Stimulated activated CD4-positive, alpha-beta T cell treated with anti-CD3 and anti-CD28 coated beads, Interleukin-2, amount 100 ng/mL, for 4 hours (primary cell): ENCODE measurements at places on chromosomes 5 and 9.

GRCh38 chr9:136201609-136202453 lies 3.1 kb downstream of the LHX3 start:
- no peak for DNase-seq

DNA sequence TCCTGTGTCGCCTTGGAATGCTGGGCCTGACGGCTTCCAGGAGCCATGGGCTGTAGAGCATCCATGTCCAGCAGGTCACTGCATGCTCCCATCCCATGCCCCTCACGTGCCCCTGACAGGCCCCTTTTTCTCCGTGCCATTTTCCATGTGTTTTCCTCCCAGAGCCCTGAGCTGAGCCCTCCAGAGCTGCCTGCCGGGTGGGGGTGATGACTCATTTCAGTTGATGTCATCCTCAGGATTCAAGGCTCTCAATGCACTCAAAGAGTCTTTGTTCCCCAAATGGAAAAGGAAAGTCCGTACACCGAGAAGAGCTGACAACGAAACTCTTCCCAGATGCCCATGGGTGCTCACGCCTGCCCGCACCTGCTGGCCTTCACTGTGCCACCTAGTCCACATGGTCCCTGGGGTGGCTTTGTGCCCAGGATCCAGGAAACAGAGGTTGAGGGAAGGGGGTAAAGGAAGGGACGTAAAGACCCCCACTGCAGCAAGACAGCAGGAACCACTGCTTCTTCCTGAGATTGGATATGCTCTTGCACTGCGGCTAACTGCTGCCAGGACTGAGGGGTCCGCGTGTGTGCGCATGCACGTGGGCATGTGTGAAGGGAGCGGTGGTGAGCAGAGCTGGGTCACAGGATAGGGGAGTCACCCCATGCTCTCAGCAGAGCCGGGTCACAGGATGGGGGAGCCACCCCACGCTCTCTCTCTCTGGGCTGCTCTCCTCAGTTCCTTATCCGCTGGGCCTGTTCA lies 27.6 kb downstream of the COL15A1 start:
- no peak for DNase-seq

DNA sequence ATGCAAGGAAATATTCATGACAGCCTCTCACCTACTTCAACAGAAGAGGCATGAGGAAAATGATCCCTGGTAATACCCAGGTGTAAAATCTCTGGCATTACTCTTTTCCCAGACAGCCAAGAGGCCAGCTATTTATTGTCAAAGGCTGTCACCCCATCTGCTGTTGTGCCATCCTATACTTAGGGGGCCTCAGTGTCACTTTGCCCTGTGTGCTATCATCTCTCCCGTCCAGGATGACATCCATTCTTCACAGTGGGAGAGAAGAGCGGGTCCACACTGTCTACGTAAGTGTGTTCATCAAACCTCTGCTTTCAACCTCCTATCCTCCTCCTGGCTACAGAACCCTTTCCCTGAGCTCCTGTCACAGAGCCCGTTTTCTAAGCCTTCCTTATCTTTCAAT lies 82.6 kb downstream of the MYO10 start:
- DNase-seq: no peak

DNA sequence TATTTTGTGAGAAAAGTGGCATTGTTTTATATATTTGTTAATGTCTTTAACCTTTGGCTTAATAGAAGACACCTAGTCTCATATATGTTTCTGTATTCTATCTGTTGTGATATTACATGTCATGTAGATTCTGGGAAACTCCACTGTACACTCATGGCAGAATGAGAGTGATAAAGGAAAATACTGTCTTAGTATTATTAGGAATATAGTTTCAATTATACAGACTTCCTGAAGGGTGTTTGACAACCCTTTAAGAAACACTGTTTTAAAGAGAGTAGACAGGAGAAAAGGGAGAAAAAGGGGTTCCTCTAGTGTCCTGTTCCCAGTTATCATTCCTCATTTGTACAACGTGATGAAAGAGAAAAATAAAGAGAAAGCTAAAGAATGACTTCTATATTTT lies 42.1 kb upstream of the SPEF2 start:
- no peak for DNase-seq

- DNase-seq: no peak
These were observed 31.9 kb downstream of the MORN5 start for GRCh38 chr9:122191584-122191983.

- no peak for DNase-seq
These were observed 176.5 kb upstream of the PANK3 start for GRCh38 chr5:168755548-168756093.

- no peak for DNase-seq
These were observed 3.6 kb upstream of the FST start for GRCh38 chr5:53476531-53477480.

GRCh38 chr9:32940740-32941139 lies 60.7 kb downstream of the APTX start:
- DNase-seq: no peak

- DNase-seq: no peak
These were observed 26.7 kb downstream of the CDC37L1 start for GRCh38 chr9:4706021-4706420.

- DNase-seq: no peak
These were observed 84.8 kb upstream of the MIER3 start for GRCh38 chr5:57036761-57037160.

DNA sequence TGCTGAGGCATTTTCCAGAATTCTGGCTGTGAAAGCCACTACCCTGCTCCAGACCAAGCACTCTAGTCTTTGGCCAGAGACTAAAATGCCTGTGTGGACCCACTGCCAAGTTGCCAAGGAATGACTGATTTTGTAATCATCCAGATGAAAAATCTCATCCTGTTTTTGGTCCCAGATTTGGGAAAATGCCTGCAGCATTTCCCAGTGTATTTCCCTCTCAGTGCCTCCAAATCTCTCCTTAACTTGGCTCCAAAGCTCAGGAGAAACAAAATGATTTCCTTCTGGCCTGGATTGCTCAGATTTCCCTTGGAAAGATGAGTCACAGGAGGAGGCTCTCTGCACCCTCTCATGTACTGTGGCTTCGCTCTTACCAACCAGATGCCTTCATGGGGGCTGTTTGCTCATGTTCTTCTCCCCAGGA lies 335.2 kb upstream of the TARS1 start:
- no peak for DNase-seq

- DNase-seq: no peak
These were observed 32.7 kb upstream of the ZCCHC9 start for GRCh38 chr5:81268521-81269196.

- no peak for DNase-seq
These were observed 58.3 kb downstream of the BNC2 start for GRCh38 chr9:16811987-16812685.

DNA sequence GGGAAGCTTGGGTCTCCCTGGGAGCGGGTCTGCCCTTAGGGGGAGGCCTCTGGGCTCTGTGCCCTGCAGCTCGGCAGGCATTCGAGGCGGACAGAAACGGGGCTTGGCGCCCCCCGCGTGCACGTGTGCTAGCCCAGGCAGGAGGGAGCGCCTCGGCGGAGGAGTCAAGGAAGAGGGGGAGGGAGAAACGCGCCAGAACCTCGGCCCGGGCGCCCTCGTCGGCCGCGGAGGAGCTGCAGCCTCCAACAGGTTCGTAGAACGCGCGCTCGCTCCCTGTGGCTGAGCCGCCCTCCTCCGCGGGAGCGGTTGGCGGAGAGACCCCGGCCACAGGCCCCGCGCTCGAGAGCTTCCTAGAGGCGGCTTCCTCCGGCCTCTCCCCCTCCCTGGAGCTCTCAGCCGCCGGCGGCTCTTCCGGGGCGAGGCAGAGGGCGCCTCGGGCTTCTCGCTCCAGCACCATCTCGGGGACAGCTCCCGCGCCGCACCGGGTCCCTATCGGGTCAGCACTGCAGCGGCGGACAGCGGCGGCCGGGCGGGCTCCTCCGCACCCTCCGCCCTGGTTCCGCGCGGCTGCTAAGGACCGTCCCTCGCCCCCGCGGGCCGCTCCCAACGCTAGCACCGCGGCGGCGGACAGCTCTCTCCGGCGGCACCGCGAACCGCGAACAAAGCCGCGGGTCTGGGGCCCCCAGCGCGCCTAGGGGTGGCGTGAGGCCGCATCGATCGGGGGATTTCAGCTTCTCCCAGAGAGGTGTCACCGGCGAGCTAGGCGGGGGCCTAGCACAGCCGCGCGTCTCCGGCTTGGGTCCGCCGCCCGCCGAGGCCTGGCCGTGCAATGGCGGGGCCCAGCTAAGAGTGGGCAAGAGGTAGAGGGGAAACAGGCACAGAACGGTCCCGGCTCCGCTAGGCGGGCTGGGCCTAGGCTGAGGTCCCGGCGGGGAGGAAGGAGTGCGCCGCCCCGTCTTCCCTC lies 74.6 kb upstream of the CPLX2 start:
- DNase-seq: peak; percentile 46

DNA sequence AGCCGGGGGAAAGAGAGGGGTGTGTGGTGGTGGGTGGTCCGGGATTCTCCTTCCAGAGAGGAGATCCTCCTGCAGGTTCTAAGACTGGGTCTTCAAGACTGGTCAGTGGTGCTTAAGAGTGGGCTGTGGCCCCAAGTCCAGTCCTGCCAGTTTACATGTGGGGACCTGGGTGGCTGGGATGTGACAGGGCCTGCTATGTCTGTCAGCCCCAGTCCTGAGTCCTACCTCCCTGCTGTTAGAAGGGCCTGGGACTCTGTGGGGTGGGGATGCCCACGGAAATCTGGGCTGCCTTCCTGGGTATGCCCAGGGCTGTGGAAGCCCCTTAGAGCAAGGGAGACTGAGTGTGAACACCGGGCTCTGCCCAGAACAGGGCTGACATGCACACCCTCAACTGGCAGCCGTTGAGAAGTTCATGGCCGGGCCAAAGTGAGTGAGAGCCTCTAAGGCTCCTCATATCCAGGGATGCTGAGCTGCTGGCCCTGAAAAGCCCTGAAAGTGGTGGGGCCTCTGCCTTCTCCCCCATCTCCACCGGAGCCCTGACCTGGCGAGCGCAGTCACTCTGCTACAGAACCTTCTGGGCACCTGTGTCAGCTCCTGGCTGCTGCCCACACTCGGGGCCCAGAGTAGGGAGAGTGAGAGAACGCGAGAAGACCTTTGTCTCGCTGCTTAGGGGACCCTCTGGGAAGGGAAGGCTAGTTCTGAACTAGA lies 1.7 kb downstream of the PHF2 start:
- DNase-seq: no peak

DNA sequence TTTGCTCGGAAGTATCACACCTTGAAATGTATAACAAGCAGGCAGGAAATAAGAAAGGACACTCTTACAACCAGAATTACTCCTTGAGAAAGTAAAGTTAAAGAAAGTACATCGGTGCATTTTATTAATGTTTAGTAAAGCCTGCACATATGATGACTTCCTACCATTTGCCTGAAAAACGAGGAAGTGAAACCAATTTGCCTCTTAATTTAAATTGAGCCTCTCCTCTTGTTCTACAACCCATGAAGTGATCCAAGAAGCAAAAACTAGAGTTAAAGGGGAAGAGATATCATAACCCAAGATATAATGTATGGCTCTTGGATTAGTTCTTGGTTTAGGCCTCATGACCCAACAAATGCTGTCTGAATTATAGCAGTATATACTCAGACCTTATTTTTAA lies 95.6 kb downstream of the GNAQ start:
- no peak for DNase-seq

GRCh38 chr9:2957656-2958200 lies 113.8 kb upstream of the PUM3 start:
- DNase-seq: no peak

GRCh38 chr5:38922199-38922598 lies 76.4 kb downstream of the OSMR start:
- peak; percentile 5 for DNase-seq

- no peak for DNase-seq
These were observed 86.3 kb upstream of the ERBIN start for GRCh38 chr5:65840071-65840470.

DNA sequence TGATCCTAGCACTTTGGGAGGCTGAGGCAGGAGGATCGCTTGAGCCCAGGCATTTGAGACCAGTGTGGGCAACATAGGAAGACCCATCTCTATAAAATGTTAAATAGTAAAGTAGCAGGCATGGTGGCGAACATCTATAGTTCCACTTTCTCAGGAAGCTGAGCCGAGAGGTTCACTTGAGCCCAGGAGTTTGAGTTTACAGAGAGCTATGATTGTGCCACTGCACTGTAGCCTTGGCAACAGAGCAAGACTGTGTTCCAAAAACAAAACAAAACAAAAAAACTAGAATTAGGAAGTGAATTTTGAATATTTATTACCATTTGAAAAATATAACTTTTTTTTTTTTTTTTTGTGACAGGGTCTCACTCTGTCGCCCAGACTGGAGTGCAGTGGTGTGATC lies 26.8 kb upstream of the PAX5 start:
- no peak for DNase-seq

GRCh38 chr9:96420468-96421219 lies 2.5 kb upstream of the ZNF367 start:
- DNase-seq: no peak

DNA sequence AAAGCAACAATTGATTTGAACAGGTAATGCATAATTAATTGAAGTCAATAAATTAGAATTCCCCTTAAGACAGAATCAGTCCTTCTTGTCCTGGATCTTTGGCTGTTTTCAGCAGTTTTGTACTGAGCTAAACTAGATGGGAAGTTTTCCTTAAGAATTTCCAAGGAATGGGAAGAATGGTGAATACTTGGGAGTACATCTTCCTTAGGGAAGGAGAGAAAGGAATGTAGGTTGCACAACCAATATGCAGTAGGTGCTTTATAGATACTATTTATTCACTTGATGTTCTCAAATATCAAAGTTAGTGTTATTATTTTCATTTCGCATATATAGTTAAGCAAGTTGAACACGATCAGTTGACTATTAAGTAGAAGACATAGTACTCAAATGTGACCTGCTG lies 183.5 kb upstream of the MAP1B start:
- DNase-seq: no peak

DNA sequence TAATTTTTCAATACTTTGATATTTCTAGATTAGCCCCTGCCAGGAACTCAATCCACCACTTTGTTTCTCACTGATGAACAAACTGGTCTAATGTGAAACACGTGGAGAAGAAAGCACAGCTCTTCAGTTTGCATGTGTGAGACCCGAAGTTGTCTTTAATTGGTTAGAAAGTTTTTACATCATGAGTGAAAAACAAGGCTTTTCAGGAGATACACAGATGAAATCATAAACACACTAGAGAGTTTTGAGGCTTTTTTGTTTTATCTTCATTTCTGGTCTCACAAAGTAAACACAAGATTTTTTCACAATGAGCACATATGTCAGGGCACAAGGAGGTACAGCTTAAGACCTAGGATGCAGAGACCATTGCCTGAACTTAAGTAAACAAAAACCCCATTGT lies 84.5 kb upstream of the MOCS2 start:
- no peak for DNase-seq

DNA sequence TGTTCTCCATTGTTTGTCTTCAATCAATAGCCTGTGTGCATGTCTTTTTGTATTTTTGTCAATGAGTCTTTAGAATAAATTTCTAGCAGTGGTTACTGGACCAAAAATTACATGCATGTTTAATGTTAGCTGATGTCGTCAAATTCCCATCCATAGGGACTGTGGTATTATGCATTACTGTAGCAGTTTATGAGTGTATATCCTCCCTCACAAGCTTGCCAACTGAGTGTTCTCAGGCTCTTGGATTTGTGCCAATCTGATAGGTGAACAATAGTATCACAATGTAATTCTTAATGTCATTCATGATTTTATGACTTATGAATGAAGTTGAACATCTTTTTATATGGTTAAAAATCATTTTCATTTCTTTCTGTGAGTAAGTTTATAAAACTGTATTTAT lies 13.0 kb downstream of the SNX24 start:
- DNase-seq: no peak
